Forelimb muscle (tissue), 1 donor: ENCODE measurements at places on chromosomes 6 and 20. TPM values are rescaled to one million over a fixed set of nuclear protein-coding genes. Genes with fewer than 3 reads are reported as not detected.

- DNase-seq: peak; percentile 84
These were observed 164.7 kb upstream of the PDE7B start for GRCh38 chr6:135686784-135687301.

Gene RGS17
- polyA plus RNA-seq: 1.2 TPM

DNA sequence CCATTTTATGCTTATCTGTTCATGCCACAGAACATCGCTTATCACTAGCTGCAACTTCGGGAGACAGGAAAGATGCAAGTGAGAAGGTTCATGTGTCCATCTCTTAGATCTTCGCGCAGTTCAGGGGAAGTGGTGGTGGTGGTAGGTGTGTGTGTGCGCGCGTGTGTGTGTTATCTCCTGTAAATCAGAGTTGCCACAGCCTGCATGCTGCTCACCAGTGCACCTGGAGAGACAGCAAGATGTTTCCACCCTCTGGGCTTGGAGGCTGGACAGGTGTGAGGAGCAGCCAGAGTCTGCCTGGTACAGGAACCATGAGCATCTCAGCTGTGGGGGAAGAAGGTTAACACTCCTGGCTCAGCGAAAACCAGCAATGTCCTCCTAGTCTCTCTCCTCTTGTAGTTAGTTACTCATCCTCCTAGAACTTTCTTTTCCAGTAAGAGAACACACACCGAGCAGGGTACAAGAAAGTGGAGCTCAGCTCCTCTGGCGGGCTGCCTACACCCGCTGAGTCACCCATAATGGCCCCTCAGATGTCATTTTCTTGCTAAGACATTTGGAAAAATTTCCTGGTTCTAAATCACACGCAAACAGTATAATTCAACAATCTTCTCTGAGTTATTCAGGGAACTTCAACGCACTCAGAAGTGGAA, 5.1 kb upstream of the TUBB1 start:
- DNase-seq: no peak

GRCh38 chr6:28727559-28728211, 196.1 kb downstream of the TRIM27 start:
- no peak for DNase-seq

DNA sequence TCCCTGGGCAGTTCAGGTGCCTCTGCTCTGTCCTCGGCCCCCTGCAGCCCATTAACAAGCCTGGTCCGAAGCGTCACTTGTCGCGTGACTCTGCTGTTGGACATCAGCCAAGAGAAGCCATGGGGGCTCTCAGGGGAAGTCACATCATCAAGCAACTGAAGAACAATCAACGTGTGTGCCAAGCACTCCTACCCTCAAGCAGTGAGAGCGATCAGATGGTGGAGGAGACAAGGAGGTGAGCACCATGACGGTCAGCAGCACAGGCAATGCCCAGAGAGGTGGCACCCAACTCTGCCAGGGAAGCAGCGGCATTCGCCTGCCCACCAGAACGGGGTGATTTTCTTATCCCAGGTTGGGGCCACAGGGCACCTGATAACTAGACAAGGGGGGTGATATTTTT, 132.7 kb downstream of the AGPAT4 start:
- no peak for DNase-seq

DNA sequence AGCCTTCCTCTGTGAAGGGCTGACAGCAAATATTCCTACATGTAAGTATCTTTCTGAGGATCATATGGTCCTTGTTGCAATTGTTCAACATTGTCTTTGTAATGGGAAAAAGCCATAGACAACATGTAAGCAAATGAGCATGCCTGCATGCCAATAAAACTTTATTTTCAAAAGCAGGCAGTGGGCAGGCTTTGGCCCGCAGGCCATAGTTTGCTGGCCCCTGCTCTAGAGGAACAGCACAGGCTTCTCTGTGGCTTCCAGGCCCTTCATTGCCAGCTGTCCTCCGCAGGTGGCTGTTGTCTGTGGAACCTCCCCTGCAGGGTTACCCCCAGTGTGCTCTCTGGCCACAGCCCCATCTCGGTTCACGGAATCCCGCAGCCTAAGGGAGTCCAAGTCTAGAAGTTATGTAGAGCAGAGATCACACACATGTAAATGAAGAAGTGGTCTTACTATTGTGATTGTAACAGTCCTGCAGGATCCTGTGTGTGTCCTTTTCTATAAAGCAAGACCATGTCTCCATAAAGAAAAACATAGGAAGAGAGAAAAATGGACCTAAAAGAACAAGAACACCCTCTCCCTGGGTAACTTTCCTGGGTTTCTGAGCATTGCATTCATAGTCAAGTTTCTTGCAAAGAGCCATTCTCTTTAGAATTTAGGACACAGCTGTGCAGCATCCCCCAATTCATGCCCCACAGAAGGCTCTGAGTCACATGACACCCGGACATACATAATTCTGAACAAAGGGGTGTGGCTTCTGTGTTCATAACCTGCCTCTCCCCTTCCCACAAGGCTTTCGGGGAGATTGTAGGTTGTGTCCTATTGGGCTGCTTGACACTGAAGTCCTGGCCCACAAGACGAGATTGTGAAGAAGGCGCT, 10.0 kb downstream of the UNC93A start:
- no peak for DNase-seq

GRCh38 chr6:113857556-113858479, 673 bp downstream of the MARCKS start:
- DNase-seq: no peak

DNA sequence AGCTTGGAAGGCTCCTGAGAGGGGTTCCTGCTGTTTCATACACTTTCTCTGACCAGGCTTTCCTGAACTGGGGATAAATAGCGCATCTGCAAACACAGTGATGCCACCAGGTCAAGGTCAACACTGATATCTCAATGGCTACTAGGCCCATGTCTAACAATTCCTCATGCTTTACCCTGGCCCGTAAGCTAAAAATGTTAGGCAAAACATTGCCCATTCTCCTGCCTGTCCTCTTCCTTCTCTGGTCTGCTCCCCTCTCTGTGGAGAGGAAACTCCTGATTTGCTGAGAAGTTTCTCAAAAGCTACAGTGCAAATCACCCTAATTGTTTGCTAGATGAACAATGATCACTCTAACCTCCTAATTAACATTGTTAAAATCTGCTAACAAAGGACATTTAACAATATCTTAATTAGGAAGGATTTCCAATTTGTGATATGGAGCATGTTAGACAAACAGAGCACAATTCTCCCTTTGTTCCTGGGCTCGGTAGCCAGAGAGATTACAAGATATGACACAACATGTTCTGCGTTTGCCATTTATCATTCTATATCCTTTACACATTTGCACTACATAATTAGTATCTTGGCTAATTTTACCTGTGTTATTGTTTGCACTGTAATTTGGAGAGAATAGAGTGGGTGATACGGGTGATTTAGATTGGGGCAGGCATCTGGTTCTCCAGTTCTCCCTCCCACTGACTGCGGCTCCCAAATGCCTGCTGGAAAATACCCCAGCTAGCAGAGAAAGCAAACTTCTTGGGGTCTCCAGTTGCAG, 266.8 kb downstream of the CD83 start:
- DNase-seq: no peak

Gene ZSCAN16
- polyA plus RNA-seq: 4.0 TPM

DNA sequence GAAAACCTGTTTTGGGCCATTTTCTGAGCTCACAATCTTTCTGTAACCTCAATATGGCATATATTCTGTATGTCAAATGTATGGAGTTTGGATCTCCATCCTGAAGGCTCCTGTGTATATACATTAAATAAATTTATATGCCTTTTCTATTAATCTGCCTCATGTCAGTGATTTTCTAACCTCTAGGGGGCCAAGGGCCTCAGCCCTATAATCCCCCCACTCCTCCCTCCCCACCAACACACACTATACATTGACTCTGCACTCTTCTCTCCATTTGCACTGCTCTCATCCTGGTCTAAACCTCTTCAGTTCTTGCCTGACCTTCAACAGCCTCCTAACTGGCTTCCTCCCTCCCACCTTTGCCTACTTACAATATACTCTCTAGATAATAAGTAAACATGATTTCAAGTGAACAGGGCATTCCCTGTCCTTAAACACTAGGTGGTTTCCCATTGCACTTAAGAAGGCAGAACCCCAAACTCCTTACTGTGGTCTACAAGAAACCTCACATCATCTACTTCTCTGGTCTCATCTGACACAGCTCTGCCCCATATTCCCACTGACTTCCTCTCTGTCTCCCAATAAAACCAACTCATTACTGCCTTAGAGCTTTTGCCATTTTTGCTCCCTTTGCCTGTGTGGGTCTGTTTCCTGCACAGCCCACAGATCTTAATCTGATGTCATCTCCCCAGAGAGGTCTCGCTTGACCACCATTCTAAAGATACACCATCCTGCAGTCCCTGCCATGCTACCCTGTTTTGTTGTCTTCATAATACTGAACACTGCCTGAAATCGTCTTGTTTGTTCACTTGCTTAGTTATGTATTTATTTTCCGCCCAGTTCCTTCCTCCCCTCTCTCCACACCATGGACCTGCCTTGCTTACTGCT, 213.7 kb downstream of the SYNE1 start:
- DNase-seq: no peak

Gene PI3
- not detected for polyA plus RNA-seq

DNA sequence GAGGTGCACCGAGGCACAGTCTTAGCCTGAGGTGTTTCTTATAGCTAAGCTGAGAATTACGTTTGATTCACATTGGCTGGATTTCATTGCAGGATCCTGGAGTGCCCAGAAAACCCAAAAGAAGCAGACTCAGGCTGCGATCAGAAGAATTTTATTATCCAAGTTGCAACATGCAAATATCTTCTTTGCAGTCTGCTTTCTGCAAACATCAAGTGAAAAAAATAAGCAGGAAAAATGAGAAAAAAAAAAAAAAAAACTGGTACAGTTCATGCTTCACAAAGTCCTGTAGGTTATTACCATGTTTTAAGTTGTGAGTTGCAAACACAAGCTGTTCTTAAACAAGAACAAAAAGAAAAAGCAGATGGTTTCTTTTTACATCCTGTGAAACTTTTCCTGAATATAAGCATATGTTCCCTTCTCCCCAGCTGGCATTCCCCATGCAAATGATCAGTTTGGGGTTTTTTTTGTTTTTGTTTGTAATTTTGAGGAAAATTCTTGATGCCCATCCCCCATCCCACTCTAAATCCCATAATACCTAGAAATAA, 349.0 kb downstream of the CBLN4 start:
- DNase-seq: no peak

Gene CCN5
- polyA plus RNA-seq: 0.06 TPM

Gene PRR3
- 17.6 TPM for polyA plus RNA-seq

DNA sequence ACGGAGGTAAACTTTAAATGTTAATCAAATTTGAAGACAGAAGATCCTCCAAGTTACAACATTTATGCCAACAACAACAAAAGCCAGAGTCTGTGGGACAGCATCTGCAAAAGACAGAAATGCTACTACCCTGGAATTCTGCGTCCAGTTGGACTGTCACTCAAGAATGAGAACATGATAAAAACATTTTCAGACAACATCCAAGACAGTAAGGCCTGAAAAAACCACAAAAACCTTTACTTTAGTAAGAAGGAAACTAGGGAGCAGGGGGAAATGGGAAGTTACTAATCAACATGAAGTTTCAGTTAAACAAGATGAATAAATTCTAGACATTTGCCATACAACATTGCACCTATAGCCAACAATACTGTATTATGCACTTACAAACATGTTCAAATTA, 77.6 kb downstream of the MLIP start:
- DNase-seq: no peak

Gene WFDC12
- polyA plus RNA-seq: not detected

DNA sequence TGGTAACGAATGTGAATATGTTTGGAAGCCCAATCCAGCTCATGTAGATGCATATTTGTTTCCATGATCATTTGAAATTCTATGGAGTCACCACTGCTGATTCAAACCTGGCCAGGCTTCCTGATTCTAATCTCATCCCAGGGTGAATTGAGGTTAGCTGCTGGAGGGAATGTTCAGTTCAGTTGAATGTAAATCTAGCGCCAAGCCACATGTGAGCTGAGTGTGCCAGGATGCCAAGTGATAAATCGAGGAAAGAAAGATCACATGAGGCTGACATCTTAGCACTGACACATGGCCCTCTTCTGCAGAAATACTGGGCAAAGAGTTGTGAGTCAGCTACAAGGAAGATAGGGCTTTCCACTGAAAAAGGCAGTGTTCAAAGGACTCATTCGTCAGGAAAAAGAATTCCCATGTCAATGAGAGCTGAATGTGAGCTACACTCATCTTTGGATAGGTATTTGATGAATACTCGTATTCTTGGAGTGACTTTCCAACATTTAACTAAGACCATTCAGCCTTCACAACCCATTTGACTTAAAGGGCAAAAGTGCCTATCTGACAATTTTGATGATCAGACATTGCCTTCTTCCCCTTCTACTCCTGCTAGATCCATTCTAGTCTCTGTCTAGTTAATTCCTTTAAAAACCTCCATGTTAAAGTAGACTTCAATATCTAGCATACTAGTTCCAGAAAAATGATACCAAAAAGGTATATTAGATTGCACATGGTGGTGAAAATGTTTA, 172.1 kb downstream of the MTFR2 start:
- no peak for DNase-seq

Gene TRIM31
- not detected for polyA plus RNA-seq

- no peak for DNase-seq
These were observed 2.0 kb downstream of the ZNF335 start for GRCh38 chr20:45969712-45970634.

DNA sequence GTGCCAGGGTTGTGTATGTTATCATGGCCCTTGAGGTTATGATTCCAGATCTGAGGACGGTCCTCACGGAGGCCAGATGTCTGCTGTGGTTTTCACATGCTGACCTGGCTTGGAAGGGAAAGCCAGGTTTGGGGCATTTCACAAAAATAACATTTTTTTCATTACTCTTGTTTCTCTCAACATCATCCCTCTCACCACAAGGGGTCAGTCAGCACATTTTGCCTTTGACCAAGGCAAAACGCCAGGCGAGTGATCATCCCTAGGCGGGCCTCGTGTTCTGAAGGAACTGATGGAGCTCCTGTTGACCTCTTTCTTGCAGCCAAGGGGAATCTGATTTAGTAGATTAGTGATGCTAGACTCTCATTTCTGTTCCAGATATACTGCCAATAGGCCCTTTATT, 133.5 kb downstream of the TBC1D7 start:
- peak; percentile 31 for DNase-seq

- no peak for DNase-seq
These were observed 127.7 kb upstream of the PTPRK start for GRCh38 chr6:128648022-128648598.

Gene BTN1A1
- polyA plus RNA-seq: 0.22 TPM

- DNase-seq: no peak
These were observed 86.5 kb downstream of the TRMT11 start for GRCh38 chr6:126072834-126073233.

- DNase-seq: no peak
These were observed 29.7 kb downstream of the DOP1A start for GRCh38 chr6:83097204-83097603.

Gene CRISP2
- not detected for polyA plus RNA-seq

GRCh38 chr6:43938178-43939105, 168.4 kb downstream of the VEGFA start:
- DNase-seq: no peak

Gene CCM2L
- polyA plus RNA-seq: 5.4 TPM

- DNase-seq: no peak
These were observed 35.6 kb upstream of the TMEM181 start for GRCh38 chr6:158524311-158524710.
